ENCODE measurements at places on chromosomes 11 and 22. TPM values are rescaled to one million over a fixed set of nuclear protein-coding genes. Genes with fewer than 3 reads are reported as not detected.

GRCh38 chr11:75000975-75001354 is 12.2 kb downstream of the NEU3 start:
- no peak for DNase-seq

GRCh38 chr11:108858622-108859021 is 193.8 kb downstream of the DDX10 start:
- DNase-seq: no peak

The MS4A7 gene
- polyA plus RNA-seq: 10.8 TPM

The F2 gene
- polyA plus RNA-seq: 0.84 TPM

GRCh38 chr11:42490506-42490905 is 821.3 kb upstream of the API5 start:
- DNase-seq: no peak

The OR52H1 gene
- not detected for polyA plus RNA-seq

The CECR2 gene
- 0.51 TPM for polyA plus RNA-seq

The NARS2 gene
- 10.7 TPM for polyA plus RNA-seq

DNA sequence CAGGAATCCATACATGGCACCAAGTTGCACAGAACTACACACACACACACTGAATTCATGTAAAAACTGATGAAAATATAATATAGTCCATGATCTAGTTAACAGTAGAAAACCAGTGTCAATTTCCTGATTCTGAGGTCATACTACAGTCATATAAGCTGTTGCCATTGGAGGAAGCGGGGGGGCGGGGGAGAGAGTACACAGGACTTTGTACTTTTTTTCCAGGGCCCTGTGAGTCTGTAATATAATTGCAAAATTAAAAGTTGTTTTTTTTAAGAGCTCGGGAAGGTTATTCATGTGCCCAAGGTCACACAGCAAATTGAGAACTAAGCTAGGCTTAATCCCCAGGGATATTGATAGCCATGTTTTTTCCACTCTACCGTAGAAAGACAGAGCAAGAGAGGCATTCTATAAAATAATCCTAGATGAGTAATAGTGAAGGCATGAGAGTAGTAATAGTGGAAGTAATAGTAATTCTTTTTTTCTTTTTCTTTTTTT is 312.3 kb downstream of the MN1 start:
- no peak for DNase-seq

The TMEM123 gene
- polyA plus RNA-seq: 98.0 TPM

The MMP12 gene
- 0.62 TPM for polyA plus RNA-seq
